ENCODE measurements at places on chromosomes 5 and 9.

- no peak for DNase-seq
Observed at GRCh38 chr9:136206602-136207275, 1.8 kb upstream of the LHX3 start.

DNA sequence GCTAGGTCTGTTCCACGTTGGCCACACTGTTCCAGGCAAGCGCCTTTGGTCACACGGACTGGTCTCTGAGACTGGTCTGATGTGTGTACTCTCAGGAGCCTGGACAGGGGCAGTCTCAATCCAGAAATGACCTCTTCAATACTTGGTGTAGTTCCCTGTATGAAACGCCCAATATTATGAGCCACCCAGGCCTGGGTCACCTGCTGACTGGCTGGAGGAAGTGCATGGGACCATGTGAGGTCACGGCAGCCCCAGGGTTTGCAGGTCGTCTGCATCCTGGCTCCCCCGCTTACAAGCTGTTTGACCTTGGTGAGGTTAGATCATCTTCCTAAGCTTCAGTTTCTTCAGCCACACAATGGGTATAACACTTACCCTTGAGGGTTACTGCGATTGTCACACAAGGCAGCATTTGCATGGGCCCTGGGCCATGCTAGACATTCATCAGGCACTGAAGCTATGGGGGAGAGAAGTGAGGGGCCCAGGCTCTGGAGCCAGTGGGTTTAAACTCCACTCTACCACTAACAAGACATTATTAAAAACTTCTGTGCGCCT, 5.2 kb upstream of the GRHPR start:
- no peak for DNase-seq

DNA sequence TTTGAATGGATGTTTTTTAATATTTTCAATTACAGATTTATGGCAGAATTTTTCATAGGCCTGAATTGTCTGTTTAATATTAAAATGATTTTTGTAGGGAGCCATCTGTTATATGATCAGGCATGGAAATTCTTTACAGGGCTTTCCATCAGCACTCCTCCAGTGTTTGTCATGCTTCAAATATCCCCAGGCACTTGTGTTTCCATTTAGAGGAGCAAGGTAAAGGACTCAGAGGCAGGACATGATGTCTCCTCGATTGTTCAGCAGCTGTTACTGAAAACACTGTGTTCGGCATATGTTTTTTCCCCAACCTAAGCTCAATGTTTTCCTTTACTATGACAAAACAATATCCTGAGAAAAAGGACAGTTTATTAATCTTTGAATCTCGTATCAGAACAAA, 172.3 kb upstream of the RFX3 start:
- DNase-seq: no peak

DNA sequence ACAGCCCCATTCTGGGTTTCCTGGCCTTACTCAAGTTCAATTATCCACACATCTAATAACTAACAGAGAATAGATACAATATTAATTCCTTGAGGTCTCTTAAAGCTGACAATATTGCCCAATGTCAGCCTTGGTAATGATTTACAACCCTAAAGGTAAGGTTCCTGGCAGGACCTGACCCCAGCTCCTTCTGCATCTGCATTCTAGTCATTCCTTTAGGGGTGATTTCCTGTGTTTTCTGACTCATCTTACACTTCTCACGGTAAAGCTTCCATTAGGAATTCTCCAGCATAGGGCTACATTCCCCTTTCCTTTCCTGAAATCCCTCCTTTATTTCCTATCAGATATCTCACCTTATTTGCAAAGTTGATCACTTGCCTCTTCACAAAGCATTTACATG, 9.3 kb downstream of the HAVCR1 start:
- no peak for DNase-seq

DNA sequence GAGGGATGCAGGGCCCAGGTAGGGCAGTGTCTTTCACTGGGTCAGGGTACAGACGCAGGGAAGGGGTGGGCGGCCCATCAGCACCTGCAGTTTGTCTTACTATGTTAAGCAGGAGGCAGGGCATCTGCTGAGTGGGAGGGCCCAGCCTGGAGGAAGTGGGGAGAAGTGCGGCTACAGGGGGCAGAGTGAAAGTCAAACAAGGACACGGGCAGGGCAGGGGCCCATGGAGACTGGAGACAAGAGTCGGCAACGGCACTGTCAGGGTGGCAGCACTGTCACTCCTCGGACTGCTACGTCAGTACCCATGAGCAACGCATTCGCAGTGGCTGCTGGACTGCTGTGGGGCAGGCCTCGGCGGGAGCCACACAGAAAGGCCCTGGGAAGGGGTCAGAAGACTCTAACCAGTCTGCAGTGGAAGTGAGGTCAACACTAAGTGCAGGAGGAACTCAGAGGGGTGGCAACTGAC, 19.7 kb downstream of the CAMSAP1 start:
- no peak for DNase-seq

Data from KG1 (cell line).